ENCODE measurements at places on chromosomes 5 and 9. TPM values are rescaled to one million over a fixed set of nuclear protein-coding genes. Genes with fewer than 3 reads are reported as not detected.

GNA14 gene
- polyA plus RNA-seq, result 6.2 TPM

MORN5 gene
- polyA plus RNA-seq, result 0.26 TPM

PCDHA9 gene
- polyA plus RNA-seq, result 0.04 TPM

IFNA21 gene
- polyA plus RNA-seq, result not detected

ORM2 gene
- polyA plus RNA-seq, result not detected

NEUROG1 gene
- polyA plus RNA-seq, result not detected

GRCh38 chr5:88673253-88674105 is 209.5 kb downstream of the MEF2C start:
- DNase-seq, result peak; percentile 61

GRCh38 chr5:175736652-175737051 is 78.8 kb downstream of the HRH2 start:
- no peak for DNase-seq

- DNase-seq, result no peak
These were observed 89.0 kb upstream of the NIPAL4 start for GRCh38 chr5:157370967-157371366.

GRCh38 chr9:124606027-124606426 is 98.8 kb upstream of the NR5A1 start:
- DNase-seq, result no peak

GRCh38 chr5:89080467-89081116 is 197.6 kb upstream of the MEF2C start:
- no peak for DNase-seq

DNA sequence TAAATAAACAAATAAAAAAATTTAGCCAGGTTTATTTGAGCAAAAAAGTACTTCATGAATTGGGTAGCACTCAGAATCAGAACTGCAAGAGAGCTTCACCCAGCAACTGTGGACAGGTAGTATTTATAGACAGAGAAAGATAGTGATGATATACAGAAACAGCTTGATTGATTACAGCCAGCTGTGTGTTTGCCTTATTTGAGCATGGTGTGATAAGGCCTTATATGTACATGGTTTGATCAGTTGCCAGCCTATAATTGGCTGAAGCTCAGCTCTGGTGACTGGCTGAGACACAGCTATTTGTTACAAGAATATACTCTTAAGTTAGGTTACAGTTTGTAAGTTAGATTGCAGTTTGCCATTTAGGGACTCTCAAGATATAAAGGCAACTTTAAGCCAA is 34.3 kb upstream of the ARL15 start:
- peak; percentile 58 for DNase-seq

DNA sequence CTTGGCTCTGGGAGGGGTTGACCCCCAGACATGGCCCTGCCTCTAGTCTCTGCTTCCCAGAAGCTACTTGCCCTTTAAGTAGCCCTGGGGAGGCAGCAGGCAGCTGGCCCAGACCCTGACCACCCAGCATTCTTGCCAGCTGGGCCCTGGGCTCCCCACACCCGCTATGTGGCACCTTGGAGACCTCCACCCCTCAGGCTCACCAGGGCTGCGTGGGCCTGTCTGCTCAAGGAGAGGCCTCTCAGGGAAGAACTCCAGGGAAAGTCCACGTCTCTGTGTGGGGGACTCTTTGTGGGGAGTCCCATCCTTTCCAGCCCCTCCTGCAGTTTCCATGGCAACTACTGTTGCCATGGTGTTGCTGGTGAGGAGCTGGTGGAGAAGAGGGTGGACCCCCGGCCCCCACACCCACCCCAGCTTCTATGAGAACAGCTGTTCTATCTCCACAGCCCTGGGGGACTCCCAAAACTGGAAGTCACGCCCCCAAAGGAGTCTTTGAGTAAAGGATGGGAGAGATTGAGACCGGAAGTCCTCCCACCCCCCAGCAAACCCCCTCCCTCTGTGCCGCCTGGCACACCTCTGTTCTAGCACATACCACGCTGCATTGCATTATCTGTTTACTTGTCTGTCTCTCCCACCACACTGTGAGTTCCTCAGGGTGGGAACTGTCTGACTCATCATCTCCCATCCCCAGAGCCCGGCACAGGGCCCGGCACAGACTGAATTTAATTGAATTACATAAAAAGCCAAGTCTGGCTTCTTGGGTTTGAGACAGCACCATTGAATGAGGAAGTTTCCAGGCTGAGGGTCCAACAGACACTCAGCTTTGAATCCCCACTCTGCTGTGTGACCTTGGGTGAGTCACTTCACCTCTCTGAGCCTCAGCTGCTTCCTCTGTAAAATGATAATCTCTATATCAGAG is 12.6 kb downstream of the DNM1 start:
- peak; percentile 68 for DNase-seq

- DNase-seq, result no peak
These were observed 174.5 kb upstream of the MAP1B start for GRCh38 chr5:71932655-71933338.

GRCh38 chr9:86775718-86776117 is 171.6 kb downstream of the GAS1 start:
- DNase-seq, result no peak

DNA sequence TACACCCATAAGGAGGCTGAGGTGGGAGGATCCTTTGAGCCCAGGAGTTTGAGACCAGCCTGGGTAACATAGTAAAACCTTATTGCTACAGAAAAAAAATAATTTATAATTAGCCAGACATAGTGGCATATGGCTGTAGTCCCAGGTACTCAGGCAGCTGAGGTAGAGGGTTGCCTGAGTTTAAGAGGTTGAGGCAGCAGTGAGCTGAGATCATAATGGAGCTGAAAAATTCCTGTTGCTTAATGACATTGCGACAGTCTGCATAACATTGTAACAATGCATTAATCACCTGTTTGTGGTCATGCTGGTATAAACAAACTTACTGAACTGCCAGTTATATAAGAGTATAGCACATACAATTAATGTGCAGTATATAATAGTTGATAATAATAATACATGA is 214.2 kb downstream of the TRIM32 start:
- DNase-seq, result no peak

DNA sequence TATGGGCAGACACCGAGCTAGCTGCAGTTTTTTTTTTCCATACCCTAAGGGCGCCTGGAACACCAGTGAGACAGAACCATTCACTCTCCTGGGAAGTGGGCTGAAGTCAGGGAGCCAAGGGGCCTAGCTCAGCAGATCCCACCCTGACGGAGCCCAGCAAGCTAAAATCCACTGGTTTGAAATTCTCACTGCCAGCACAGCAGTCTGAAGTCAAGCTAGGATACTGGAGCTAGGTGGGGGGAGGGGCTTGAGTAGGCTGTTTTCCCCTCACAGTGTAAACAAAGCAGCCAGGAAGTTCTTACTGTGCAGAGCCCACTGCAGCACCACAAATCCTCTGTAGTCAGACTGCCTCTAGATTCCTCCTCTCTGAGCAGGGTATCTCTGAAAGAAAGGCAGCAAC is 151.7 kb upstream of the HCN1 start:
- no peak for DNase-seq

DNA sequence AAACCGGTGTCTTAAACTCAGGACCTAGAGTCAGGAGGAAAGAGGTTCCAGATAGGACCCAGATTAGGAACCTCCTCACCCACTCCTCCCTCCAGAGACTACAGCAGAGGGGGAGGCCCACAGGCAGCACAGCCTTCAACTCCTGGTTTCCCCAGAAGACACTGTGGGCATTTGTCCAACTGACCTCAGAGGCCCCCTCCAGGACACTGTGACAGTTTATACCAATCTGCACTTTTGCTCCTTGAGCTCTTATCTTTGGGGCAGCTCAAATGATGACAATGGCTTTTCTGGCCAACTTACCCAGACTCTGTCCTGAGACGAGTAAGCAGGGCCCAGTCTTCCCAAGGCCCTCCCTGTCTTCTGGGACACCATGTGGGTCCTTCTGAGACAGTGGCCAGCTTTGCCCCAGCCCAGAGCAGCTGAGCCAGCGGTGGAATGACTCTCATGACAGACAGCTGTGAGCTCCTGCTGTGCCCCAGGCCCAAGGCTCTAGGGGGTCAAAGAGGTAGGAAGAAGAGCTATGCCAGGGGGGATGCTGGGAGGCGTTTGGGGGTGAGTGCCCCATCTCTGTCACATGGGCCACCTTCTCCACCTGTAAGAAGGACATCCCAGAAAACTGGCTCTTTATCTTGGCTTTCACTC is 14.3 kb downstream of the OR2V2 start:
- DNase-seq, result no peak

- DNase-seq, result no peak
These were observed 18.9 kb downstream of the SQSTM1 start for GRCh38 chr5:179839328-179840256.
